ENCODE measurements at places on chromosomes 3 and 15.

- no peak for DNase-seq
Observed at GRCh38 chr3:161247049-161247448, 25.9 kb downstream of the NMD3 start.

- no peak for DNase-seq
Observed at GRCh38 chr3:102736288-102736974, 301.6 kb downstream of the ZPLD1 start.

DNA sequence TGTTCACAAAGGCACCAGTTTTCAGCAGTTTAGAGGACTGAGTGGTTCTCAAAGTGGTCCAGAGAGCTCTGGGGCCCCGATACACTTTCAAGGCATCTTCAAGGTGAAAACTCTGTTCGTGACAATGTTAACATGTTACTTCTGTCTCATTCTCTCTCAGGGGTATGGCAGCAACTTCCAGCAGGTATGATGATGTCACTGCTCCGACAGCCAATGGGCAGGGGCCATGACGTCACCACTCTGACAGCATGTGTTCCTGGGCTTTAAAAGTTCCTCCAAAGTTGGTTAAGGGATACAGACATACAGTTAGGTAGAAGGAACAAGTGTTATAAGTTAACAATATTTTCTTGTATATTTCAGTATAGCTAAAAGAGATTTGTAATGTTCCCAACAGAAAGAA is 87.9 kb downstream of the KLF15 start:
- DNase-seq, result no peak

DNA sequence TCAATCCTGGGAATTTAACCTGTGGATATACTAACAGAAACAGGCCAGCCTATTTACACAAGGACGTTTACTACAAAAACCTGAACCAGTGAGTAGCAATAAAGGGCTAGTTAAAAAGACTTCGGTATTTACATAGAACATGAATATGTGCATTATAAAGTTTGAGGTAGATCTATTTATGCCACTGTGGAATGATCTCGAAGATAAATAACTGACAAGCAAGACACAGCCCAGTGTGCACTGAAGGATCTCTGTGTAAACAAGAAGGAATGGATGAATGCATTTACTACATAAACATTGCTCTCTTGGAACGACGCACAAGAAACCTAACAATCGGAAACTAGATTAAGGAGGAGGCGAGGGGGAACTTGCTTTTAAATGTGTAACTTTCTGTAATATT is 132.0 kb upstream of the NSMCE3 start:
- DNase-seq, result no peak

DNA sequence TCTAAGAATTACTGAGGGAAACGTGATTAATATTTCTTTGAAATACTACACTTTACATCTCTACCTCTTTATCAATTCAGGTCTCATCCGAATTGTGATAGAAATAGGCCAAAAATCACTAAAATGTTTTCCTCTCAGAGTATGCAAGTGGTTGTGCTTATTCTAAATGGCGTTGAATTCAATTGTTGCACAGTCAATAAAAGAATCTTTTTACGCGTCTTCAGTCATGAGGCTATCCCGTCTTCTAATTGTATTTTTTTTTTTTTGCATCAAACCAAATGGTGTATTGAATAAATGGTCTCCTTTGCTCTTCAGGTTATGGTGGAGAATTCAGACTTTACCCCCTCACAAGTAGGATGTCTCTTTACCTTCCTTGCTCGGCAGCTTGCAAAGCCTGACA is 112.6 kb downstream of the VPS8 start:
- no peak for DNase-seq
